ENCODE measurements at places on chromosomes 7 and 10. TPM values are rescaled to one million over a fixed set of nuclear protein-coding genes. Genes with fewer than 3 reads are reported as not detected.

Gene SPDYE1
- not detected for polyA plus RNA-seq

Gene PSMC2
- 97.1 TPM for polyA plus RNA-seq

Gene ELAPOR2
- polyA plus RNA-seq, result 2.4 TPM

DNA sequence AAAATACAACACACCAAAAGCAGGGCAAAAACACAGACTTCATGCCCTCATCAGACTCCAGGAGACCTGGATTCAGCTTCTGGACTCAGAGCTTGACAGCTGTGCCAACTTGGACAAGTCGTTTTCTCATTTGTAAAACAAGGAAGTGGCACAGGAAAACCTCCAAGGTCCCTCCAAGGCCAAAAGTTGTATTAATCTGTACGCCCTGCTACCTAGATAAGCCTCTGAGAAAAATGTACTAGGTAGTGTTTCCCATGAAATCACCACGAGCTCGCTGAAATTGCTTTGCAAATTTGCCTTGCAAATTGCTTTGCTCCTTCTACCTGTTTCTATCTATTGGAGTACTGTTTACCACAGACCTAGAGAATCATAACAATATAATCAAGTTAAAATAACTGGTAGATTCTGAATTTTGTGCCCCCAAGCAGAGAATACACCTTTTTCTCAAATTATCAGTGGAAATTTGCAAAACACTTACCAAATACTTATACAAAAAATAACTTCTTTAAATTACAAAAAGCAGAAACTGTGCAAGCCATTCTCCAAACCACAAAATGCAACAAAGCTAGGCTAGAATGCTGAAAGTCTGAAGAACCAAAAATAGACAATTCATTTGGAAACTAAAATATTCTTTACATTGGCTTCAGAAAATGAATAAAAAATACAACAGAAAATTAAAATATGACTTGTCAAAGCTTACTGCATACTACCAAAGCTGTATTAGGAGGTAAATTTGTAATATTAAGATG is 158.1 kb upstream of the CHST15 start:
- no peak for DNase-seq

- no peak for DNase-seq
These were observed 384.8 kb downstream of the DNAJB6 start for GRCh38 chr7:157721468-157722136.

GRCh38 chr7:132603220-132603833 is 27.1 kb upstream of the PLXNA4 start:
- DNase-seq, result no peak

DNA sequence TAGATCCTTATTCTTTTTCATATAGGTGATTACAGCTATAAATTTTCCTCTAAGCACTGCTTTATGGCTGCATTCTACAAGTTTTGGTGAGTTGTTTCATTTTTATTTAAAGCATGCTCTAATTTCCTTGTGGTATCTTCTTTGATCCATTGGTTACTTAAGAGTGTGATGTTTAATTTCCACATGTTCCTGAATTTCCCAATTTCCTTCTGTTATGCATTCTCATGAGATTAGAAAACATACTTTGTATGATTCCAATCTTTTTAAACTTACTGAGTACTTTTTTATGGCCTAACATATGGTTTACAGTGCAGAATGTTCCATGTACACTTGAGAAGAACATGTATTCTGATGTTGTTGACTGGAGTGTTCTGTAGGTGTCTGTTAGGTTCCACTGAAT is 53.4 kb downstream of the MYL10 start:
- DNase-seq, result no peak
